Left ventricle myocardium superior (tissue), 1 donor: ENCODE measurements at places on chromosomes 5 and 9. TPM values are rescaled to one million over a fixed set of nuclear protein-coding genes. Genes with fewer than 3 reads are reported as not detected.

DNA sequence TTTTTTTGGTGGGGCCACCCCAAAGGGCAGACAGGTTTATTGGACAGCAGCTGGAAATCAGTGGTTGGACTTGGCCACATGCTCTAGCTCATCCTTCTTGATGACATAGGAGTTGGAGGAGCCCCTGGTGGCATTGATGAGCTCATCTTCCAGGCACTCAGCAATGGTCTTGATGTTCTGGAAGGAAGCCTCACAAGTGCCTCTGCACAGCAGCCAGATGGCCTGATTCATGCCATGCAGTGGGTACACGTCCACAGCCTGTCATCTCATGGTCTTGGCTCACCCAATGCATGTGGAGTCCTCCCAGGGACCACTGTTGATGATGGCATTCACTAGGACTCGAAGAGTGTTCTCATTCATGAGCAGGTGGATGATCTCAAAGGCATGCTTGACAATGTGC is 11.3 kb upstream of the RCL1 start:
- no peak for DNase-seq

DNA sequence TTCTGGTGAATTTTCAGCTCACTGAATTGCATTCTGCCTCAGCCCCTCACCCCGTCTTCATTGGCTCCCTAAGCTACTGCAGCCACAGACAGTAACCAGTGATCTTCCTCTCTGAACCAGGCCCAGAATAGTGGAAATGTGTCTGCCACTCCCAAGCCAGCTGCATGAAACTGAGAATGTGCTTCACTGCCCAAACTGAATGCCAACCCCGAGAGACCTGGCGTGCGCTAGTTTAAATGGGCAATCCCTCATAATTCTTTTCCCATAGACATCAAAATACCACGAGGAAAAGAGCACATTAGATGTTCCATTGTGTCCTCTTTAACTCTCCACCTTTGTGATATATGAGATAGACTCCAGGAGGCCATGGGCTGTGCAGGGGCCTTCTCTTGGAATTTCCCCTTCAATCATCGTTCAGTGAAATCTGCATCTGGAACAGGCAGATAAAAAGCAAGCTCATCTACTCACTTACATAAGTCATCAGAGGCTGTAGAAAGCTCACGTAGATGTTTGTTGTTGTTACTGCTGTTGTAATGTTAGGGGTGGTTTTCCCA is 320.2 kb downstream of the NFIB start:
- DNase-seq, result no peak

DNA sequence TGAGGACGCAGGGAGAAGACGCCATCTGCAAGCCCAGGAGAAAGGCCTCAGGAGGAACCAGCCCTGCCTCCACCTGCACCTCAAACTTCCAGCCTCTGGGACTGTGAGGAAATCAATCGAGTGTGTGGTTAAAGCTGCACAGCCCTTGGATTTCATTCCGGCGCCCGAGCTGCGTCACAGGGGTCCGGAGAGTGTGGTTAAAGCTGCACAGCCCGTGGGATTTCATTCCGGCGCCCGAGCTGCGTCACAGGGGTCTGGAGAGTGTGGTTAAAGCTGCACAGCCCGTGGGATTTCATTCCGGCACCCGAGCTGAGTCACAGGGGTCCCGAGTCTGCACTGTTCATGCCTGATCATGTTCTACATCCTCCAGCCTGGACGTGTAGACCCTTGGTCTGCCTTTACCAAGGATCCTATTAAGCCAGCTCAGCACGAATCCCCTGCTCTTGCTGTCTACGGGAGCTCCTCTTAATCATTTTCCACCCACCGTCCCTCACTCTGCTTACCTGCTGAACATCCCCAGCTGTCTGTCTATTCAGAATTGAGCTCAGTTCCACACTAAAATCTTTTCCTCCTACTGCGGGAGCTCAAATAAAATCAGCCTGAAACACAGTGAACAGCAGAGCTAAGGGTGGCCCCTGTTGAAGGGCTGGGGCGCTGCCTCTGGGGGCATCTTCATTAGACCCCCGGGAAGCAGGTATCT is 73.0 kb upstream of the OLFM1 start:
- DNase-seq, result no peak

DNA sequence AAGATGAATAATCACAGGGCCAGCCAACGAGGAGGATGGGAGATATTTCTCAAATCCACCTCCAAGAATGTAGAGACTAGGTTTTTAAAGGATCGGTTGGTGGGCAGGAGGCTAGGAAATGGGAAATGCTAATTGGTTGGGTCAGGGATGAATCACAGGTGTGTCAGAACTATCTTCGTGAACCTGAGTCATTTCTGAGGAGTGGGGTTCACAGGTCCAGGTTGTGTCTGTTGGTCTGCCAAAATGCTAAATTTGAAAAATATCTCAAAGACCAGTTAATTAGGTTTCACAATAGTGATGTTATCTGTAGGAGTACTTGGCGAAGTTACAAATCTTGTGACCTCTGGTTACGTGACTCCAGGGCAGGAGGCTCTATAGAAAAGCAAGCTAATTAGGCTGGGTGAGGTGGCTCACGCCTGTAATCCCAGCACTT is 2.6 kb upstream of the PLAA start:
- DNase-seq, result no peak

DNA sequence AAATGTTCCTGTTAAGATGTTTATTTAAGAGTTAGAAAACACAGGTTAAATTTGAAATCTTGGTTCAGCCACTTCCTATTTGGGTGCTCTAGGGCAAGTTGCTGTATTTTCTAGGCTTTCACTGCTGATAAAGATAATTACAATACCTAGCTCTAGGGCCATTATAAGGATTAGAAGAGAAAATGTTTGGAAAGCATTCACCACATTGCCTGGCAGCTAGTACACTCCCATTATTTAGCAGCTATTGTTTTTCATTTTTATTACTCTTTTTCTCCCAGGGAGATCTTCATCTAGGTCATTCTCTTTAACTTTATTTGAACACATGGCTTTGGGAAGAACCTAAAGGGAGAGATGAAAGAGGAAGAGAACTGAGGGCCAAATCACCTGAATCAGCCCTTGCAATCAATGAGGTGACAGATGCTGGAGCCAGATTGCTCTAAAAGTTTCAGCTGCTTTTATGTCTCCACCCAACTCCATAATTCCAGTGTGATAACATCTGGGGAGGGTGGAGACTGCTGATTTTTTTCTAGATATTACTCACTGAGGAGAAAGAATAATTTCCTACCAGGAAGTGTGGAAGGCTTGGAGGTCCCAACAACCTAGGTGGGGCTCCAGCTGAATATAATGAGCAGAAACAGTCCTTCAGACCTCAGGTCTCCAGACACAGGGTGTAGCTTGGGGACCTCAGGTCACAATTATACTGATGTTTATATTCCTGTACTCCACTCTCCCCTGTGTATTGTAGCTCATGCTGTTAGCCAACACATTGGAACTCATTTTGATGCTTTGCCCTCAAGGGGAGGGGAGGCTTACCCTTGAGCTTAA is 640.0 kb downstream of the RAB3C start:
- DNase-seq, result no peak

DNA sequence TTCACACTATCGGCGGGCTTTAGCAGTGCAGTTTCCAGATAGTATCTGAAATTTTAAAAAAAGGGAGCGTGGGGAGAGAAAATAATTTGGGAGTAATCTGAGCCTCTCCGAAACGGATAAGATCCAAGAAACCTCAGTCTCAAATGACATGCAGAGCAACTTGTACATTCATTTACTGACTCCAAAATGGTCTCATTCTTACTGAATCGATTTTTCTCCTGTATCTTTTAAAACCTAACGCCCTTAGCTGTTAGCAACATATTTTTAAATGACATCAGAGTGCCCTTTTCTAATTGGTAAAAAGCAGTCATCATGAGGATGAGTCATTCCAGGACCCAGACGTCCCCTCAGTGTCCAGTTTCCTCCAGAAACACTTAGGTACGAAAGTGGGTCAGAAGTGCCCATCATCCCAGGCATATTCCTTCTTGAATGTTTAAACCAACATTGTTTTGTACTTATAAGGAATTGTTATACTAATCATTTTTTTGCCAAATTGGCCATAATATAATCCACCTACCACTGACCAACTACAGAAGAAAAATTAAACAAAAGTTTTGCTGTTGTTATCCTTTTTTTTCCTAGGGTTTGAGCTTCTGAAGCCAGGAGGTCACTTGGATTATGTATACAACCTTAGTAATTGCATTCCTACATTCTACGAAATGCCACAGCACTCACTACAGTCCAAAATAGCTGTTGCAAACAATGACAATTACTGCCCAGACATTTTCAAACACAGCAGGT is 354.4 kb downstream of the ADAMTS6 start:
- DNase-seq, result no peak

DNA sequence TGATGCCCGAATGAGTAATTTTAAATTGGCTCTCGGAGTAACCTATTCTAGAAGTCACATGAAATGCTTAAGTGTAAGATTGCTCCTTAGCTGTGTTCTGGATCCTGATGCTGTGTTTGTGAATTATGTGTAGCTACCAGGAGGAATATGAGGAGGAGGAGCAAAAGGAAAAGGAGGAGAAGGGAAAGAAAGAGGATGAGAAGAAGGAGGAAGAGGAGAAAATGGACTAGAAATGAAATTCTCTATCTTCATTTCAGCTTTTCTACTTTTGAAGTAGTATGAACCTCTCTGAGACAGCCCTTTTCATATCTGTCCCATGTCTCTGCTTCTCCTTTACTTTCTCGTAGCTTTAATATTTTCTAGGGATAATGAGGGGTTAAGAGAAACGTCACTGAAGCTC is 119.4 kb upstream of the ACTBL2 start:
- no peak for DNase-seq

Gene PIP5KL1
- total RNA-seq, result not detected

Gene GABRA6
- total RNA-seq, result not detected

Gene SLC25A2
- total RNA-seq, result not detected

Gene RNF180
- 12.5 TPM for total RNA-seq
